ENCODE measurements at places on chromosomes 6 and 20.

GRCh38 chr20:57282670-57283361 lies 16.4 kb upstream of the BMP7 start:
- H3K4me3 ChIP-seq, result no peak overlapping the region
- peaks cover 7% of the 10 kb centered on the region for H3K4me1 ChIP-seq

- no peak overlapping the region for H3K4me3 ChIP-seq
- H3K36me3 ChIP-seq, result no peaks in the 10 kb centered on the region
- peaks cover 17% of the 10 kb centered on the region for H3K27me3 ChIP-seq
- H3K4me1 ChIP-seq, result no peaks in the 10 kb centered on the region
- no peak for DNase-seq
These were observed 3.2 kb upstream of the PLEKHG1 start for GRCh38 chr6:150596439-150596838.

DNA sequence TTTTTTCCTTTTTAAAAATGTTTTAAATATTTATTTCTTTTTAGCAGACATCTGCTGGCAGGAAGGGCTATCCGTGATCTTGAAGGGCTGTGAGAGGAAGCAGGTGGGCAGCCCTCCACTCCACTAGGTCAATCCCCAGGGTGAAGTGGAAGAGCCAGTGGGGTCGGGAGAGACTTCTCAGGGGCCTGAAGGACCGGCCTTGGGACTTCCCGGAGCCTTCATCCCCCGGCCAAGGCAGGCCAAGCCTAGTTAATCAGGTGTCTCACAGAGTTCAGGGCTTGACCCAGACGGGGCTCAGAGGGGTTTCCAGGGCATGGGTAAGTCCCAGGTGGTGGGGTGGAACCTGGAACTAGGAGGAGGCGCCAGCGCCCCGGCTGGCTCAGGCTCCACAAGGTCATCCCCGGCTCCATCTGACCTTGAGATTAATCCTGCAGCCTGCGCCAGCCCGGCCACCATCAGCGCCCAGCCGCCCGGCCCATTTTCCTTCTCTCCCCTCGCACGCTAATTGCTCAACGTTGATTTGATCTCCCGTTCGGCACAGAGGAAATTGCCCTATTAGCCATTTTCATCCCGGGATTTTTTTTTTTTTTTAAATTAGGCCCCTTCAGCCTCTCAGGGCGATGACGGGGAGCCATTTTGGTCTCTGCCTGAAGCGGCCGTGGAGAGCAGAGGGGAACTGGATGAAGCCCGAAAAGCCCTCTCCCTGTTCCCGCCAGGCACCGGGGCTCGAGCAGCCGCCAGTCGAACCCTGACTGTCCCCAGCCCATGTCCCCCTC lies 44.4 kb downstream of the MDFI start:
- H3K4me1 ChIP-seq, result peaks cover 3% of the 10 kb centered on the region
- no peaks in the 10 kb centered on the region for H3K36me3 ChIP-seq
- H3K27ac ChIP-seq, result no peak overlapping the region

DNA sequence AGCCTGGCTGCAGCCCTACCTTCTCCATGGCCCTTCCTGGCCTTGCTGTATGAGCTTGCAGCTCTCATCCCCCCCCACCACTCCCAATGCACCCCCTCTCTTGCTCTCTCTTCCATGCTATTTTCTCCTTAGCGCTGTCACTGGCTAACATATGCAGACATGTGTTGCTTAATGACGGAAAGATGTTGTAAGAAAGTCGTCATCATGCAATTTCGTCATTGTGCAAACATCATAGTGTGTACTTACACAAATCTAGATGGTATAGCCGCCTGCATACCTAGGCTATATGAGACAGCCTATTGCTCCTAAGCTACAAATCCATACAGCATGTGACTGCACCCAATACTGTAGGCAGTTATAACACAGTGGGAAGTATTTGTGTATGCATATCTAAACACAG lies 27.0 kb downstream of the ANGPT4 start:
- no peaks in the 10 kb centered on the region for H3K4me1 ChIP-seq
- H3K27ac ChIP-seq, result no peak overlapping the region
- no peak overlapping the region for H3K4me3 ChIP-seq
- DNase-seq, result no peak
- H3K27me3 ChIP-seq, result peaks cover 11% of the 10 kb centered on the region

GRCh38 chr6:110654096-110654820 lies 161.0 kb downstream of the CDK19 start:
- H3K36me3 ChIP-seq, result no peaks in the 10 kb centered on the region
- H3K4me1 ChIP-seq, result no peaks in the 10 kb centered on the region
- no peaks in the 10 kb centered on the region for H3K27me3 ChIP-seq
- DNase-seq, result no peak
